ENCODE measurements at places on chromosomes 4 and X. TPM values are rescaled to one million over a fixed set of nuclear protein-coding genes. Genes with fewer than 3 reads are reported as not detected.

The MTMR8 gene
- 0.27 TPM for total RNA-seq

The DMP1 gene
- not detected for total RNA-seq

The MSX1 gene
- total RNA-seq, result 4.3 TPM

The CLIC2 gene
- 12.6 TPM for total RNA-seq

The DLG3 gene
- 15.4 TPM for total RNA-seq

The C4orf36 gene
- total RNA-seq, result 0.81 TPM

The KDM6A gene
- total RNA-seq, result 8.7 TPM

The DCLK2 gene
- total RNA-seq, result 4.5 TPM

The CT83 gene
- total RNA-seq, result not detected

The KDR gene
- 2.5 TPM for total RNA-seq

The UPF3B gene
- 7.5 TPM for total RNA-seq

The HSFX3 gene
- total RNA-seq, result not detected
